RCC 7860 (cell line): ENCODE measurements at places on chromosomes 16 and 17.
A peak's percentile ranks its signal among the peaks of the same experiment; 100 is the strongest.

- no peak for DNase-seq
Measured at GRCh38 chr17:78981010-78981888, 1.5 kb upstream of the LGALS3BP start.

GRCh38 chr16:89712274-89712781 is 8.4 kb downstream of the VPS9D1 start:
- DNase-seq: no peak

DNA sequence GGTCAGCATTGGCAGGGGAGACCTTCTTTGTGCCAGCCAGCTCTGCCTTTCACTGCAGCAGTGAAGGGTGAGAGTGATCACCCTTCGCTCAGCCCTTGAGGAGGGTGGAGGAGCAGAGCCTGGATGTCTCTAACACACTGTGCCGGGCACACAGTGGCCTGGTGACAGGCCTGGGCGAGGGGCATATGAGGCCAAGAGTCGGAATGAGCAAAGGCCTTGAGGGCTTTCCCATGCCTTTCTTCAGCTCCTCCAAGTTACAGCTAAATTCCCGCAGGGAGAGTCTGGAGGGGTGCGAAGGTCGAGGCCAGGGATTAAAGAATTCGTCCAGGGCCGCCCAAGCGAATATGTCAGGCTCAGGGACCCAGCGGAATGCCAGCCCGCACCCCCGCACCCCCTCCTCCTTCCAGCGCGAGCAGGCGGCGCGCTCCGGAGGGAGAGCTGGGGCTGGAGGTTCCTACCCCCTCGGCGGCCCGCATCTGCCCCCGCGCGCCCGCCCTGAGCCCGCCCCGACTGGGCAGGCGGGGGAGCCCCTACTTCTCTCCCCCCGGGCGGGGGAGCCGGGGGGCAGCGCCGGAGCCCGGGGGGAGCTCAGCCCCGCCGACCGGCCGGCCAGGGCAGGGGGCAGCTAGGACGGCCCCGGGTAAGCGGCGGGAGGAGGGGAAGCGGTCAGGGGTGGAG is at the start of gene RASL10B:
TSS of gene RASL10B (plus strand) at position 401 of the 678 bp plus-strand sequence. CDS start 3,546 bp downstream, outside the sequence.
- DNase-seq: no peak

GRCh38 chr16:27823421-27823820 is 240.1 kb downstream of the GSG1L start:
- no peak for DNase-seq

- DNase-seq: no peak
Measured at GRCh38 chr16:64993464-64993863, 128.4 kb downstream of the CDH11 start.

DNA sequence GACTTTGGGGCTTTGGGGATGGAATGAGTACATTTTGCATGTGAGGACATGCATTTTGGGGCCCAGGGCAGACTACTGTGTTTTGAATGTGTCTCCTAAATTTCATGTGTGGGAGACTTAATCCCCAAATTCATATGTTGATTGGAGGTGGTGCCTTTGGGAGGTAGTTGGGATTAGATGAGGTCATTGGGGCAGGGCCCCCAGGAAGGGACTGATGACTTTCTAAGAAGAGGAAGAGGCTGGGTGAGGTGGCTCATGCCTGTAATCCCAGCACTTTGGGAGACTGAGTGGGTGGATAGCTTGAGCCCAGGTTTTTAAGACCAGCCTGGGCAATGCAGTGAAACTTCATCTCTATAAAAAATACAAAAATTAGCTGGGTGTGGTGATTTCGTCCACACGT is 42.8 kb upstream of the RAI1 start:
- no peak for DNase-seq

DNA sequence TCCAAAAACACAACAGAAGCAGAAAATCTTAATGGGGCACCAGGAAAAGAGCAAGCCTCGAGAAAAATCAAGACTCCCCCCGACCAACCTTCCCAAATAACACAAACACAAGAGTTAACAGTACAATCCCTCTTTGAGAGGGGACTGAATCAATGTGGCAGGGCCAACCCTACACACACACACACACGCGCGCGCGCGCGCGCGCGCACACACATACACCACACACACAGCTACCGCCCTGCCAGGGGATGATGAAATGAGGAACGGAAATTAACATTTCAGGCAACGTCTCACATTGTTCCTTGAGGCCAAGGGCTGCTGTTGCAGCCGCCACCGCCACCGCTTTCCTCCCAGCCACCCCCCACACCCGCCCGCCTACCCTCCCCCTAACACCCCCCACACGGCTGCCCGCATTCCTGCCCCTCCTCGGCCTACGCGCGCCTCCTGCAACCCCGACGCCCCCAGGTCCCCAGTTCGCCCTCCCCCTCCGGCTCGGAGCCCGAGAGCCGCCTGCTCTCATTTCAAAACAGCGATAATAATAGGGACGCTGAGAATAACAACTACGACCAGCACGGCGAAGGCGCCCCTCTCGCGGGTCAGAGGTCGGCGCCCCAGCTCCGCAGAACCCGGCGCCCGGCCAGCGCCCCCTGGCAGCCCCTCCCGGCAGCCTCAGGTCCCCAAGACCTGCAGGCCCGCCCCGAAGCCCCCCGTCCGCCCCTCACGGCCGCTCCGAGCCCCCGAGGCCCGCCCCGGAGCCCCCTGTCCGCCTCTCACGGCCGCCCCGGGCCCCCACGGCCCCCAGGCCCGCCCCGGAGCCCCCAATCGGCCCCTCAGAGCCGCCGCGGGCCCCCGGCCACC is 1.1 kb downstream of the ANKRD11 start:
- DNase-seq: peak; percentile 84

- DNase-seq: no peak
Measured at GRCh38 chr17:69577098-69577497, 162.6 kb downstream of the MAP2K6 start.

DNA sequence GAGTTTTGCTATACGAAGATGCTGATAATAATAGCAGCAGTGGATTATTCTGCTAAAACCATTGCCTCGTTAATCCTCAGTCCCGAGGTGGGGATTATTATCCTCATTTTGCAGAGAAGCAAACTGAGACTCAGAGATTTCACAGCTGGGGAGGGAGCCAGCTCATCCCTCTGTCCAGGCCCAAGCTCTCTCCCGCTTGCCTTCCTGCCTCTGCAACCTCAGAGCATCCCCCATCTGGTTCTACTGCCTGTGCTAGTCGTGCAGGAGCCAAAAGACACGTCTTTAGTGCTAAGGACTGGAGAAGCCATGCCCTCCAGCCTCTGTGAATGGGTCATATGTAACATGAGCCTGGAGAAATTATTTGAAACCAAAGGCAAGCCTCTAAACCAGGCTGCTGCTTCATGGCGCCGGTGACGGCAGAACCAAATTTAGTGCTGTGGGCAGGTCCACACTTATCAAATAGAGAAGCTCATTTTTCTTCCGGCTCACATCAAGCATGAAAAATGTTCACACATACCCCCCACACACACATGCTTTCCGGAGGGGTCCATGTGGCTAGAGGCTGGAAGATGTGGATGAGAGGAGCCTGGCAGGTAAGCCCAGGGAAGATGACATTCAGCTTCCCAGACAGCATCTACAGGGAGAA is 13.5 kb downstream of the MAPT start:
- DNase-seq: no peak

- DNase-seq: no peak
Measured at GRCh38 chr17:65025297-65025696, 31.2 kb downstream of the GNA13 start.

- DNase-seq: no peak
Measured at GRCh38 chr16:70574595-70575271, 51.1 kb downstream of the SF3B3 start.

DNA sequence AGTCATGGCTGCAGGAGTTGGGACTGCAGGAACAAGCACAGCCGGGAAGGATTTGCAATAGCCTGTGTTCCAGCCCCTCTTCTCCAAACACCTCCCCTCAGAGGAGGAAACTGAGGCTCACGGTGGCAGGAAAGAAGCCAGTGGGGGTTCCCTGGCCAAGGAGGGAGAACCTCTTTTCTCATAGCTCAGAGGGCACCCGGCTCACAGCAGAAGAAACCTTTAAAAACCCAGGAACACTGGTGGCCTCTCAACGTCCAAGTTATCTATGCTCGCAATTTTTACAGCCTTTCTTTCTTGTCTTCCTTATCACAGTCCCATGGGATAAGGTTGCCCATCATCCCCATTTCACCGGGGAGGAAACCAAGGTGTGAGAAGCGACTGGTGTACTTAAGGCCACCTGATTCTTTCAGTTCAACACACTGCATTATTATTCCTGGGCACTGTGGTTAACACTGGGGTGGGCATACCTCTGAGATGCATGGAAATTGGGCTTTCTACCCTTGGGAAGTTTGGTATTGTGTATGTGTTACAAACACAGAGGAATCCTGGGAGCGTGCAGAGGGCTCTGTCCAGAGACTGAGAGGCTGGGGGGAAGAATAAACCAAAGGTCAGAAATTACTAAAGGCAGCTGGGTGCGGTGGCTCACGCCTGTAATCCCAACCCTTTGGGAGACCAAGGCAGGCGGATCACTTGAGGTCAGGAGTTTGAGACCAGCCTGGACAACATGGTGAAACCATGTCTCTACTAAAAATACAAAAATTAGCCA is 791 bp upstream of the ZNF629 start:
- no peak for DNase-seq

- DNase-seq: no peak
Measured at GRCh38 chr16:16086653-16087446, 136.4 kb downstream of the ABCC6 start.
